ENCODE measurements at places on chromosomes 5 and 9.
A peak's percentile ranks its signal among the peaks of the same experiment; 100 is the strongest.

- no peak for DNase-seq
Measured at GRCh38 chr5:134275822-134276221, 49.9 kb upstream of the PPP2CA start.

- DNase-seq = no peak
Measured at GRCh38 chr5:141504216-141504615, 15.3 kb downstream of the PCDHGC5 start.

- peak; percentile 55 for DNase-seq
Measured at GRCh38 chr9:126398403-126399058, 71.9 kb downstream of the MVB12B start.

DNA sequence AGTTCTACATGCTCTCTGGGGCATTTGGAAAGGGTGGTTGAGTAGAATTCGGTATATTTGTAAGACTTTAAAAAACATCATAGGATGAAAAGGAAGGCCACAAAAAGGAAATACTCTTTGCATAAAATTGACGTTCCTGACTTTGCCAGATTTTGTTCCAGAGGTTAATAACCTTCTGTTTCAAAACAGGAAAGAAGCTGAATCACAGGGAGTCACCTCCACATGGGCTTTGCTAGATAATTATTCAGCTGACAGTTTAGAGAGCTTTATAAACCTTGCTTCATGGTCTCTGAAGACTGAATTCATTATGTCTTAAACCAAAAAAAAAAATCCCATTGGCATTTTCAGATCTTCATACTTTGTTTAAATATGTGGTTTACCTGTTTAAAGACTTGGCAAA, 203.7 kb downstream of the SEMA6A start:
- no peak for DNase-seq

DNA sequence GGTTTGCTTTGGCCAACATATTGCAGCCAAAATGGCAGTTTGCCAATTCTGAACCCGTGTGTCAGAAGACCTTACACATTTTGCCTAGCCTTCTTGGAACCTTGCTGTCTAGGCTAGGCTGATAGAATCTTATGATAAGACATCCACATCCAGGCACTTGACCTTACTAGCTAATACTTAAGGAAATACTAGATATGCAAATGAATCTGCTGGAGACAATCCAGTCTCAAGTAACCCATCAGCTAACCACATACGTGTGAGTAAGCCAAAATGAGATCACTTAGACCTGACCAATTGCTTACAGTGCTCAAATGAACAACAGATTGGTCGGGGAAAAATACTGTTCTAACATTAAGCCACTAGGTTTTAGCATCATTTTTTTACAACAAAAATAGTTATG, 1504.6 kb upstream of the CDH9 start:
- DNase-seq = no peak

DNA sequence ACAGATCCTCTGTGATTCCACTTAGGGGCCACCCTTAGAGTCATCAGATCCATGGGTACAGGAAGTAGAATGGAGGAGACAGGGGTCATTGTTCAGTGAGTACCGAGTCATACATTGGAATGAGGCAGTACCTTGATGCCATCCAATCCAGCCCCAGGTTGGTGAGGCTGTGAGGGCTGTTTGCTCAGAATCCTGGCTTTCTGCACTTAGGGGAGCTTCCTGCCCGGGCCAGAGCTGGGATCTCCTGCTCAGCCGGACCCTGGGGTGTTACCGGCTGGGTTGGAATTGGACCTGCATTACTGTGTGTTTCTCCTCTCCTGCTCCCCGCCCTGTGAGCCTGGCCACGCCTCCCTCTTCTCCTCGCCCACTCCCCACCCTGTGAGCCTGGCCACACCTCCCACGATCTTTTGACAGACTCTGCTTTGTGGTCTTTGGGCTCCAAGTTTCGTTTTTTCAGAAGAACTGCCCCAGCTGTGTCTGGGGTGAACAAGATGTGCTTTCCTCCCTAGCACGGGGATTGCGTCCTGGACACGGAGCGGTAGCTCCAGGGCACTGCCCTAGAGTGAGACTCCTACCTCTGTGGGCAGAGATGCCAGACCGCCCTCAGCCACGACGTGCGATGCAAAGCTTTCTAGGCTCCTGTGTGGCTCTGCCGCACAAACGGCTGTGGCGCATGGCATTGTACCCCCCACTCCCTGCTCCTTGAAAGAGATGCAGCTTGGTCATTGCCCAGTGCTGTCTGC, 15.4 kb downstream of the TRAF2 start:
- DNase-seq = peak; percentile 83
